ENCODE measurements at places on chromosomes 2 and 18.

DNA sequence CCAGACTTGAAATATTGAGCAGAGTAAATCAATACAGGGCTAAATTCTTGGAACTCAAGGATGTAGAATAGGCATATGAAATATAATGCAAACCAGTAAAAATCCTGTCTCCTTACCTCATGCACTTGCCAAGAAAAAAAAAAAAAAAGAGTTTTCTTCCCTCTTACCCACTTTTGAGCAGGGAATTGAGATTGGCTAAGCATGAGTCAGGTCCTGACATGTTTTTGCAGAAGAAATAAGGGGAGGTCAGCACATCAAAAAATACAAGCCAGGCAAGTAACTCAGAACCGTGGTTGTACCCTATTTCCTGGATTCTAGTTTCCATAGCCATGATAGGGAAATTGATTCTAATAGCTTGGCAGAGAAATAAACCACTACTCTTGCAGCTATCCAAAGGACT is 1526.7 kb downstream of the LRP1B start:
- no peak for DNase-seq

GRCh38 chr2:71361631-71362030 is 30.0 kb downstream of the ZNF638 start:
- no peak for DNase-seq

- no peak for DNase-seq
Observed at GRCh38 chr18:3367491-3368091, 82.4 kb upstream of the TGIF1 start.

GRCh38 chr18:52183107-52183506 is 156.9 kb upstream of the DCC start:
- no peak for DNase-seq

DNA sequence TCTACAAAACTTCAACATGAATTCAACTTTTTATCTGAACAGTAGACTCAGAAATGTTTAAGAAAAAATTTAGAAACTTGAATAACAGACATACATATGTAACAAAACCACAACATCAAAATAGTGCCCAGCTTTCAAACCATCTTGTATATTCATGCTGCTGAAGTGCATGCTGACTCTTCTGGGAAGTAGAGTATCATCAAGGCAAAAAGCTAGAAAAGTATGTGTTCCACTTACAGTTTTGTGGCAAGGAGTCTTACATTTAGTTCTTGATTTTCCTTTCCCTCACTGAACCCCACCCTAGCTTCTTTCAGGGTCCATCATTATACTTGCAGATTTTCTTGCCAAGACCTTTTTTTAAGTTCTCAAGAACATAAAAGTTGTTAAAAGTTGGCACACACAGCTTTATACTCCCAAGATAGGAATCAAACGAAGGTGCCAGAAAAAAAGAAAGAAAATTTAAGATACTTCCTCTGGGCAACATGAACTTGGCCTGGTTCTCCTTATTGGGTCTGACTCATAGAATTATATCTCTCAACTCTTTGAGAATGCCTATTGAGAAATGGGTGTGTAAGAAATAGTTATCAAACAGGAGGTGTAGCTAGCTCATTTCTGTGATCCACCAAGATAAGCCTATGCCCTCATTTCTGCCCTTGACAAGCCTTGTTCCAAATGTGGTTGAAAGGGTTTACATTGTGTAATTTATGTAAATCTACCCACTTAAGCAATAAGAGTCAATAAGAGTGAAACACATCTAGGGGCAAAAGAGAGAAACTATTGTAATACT is 667.6 kb upstream of the ACVR2A start:
- DNase-seq: no peak

- DNase-seq: no peak
Observed at GRCh38 chr18:12102136-12102842, 8.6 kb downstream of the ANKRD62 start.

GRCh38 chr18:66958309-66958708 is 354.4 kb upstream of the CDH19 start:
- DNase-seq: no peak

DNA sequence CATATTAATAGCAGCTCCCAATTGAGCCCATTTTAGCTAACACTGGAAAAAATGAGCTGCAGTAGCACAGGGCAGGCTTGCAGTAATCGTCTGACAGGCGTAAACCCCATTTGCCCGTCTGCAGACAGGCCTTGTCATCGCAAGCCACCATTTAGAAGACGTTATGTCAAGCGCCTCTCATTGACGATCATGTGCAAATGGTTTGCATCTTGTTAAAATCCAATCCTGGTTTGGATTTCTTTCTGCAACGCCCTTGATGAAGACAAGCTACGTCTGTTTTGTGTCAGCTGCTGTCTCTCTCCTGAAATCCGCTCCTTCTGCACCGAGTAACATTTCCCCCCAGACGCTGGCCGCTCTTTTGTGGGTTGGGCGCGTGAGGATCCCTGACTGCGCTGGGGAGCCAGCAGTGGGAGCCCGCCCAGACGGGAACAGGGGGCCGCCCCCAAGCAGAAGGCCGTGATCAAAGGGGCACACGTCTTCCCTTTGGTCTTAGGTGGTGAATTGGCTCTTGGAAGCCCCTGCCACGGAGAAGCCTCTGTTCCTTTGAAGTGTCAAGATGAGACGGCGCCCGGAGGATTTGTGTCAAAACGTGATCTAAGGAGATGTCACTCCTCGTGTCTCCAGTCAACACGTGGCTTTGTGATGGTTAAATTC is 84.2 kb upstream of the GPC1 start:
- no peak for DNase-seq

- DNase-seq: no peak
Observed at GRCh38 chr18:6729247-6730091, at the start of gene ARHGAP28. Gene ARHGAP28, plus strand, starts transcription at chr18:6729716. Its CDS starts 106 bp downstream, at chr18:6729822.

DNA sequence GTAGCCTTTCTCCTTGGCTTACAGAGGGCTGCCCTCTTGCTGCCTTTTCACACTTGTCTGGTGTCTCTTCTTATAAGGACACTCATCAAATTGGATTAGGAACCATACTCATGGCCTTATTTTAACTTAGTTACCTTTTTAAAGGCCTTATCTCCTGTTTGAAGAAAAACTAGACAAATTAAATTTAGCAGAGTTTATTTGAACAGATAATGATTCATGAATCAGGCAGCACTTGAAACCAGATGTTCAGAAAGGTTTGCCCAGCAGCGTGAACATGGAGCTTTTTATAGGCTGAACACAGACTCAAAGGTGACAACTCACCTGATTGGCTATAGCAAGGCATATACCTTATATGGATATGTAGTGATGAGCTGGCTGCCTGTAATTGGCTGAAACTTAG is 238.0 kb downstream of the GULP1 start:
- no peak for DNase-seq

GRCh38 chr2:37343537-37344434 is 644 bp upstream of the QPCT start:
- no peak for DNase-seq

DNA sequence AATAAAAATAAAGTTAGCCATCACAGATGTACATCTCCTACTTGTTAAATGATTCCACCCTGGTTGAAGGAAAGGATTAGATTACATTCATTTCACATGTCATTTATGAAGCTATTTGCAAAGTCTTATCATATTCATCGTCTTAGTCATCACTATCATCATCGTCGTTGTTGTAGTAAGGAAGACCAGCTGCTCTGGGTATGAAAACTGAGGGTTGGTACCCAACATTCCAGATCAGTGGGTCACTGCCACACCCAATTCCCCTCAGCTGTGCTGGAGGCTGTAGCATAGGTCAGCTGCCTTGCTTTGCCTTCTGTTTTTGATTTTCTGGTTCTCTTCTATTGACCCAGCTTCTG is 20.9 kb upstream of the CCBE1 start:
- DNase-seq: no peak

- DNase-seq: no peak
Observed at GRCh38 chr2:212136216-212136795, 402.3 kb downstream of the ERBB4 start.

DNA sequence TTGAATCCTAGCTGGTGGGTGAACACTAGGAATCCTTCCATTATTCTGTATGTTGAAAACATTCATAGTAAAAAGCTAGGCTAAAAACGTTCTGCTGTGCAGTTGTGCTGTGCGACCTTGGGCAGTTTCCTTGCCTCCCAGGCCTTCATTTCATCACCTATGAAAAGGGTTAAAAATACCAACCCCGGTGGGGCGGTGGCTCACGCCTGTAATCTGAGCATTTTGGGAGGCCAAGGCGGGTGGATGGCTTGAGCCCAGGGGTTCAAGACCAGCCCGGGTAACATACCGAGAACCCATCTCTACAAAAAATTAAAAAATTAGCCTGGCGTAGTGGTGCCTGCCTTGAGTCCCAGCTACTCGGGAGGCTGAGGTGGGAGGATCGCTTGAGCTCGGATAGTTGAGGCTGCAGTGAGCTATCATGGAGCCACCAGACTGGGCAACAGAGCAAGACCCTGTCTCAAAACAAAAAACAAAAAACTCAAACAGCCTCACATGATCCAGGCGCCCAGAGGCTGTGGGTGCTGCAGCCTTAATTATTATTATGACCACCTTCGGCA is 2.9 kb upstream of the RRM2 start:
- no peak for DNase-seq

DNA sequence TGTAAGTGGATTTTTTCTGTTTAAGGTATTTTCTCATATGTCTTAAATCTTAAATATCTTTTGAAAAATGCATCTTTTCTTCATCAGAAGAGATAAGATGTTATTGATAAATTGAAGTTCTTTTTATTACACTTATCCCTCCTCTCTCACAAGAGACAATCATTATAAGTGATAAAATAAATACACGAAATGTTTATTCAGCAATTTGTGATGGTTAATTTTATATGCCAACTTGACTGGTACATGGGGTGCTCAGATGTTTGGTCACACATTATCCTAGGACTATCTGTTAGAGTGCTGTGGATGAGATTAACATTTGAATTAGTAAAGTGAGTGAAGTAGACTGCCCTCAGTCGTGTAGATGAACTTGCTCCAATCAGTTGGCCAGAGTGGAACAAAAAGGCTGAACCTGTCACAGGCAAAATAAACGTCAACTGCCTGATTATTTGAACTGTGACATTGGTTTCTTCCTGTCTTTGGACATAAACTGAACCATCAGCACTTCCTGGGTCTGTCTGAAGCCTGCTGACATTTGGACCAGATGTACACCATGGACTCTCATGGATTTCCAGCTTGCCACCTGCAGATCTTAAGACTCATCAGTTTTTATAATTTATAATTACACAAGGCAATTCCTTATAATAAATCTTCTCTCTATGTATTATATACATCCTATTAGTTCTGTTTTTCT is 1126.7 kb downstream of the LRP1B start:
- no peak for DNase-seq

DNA sequence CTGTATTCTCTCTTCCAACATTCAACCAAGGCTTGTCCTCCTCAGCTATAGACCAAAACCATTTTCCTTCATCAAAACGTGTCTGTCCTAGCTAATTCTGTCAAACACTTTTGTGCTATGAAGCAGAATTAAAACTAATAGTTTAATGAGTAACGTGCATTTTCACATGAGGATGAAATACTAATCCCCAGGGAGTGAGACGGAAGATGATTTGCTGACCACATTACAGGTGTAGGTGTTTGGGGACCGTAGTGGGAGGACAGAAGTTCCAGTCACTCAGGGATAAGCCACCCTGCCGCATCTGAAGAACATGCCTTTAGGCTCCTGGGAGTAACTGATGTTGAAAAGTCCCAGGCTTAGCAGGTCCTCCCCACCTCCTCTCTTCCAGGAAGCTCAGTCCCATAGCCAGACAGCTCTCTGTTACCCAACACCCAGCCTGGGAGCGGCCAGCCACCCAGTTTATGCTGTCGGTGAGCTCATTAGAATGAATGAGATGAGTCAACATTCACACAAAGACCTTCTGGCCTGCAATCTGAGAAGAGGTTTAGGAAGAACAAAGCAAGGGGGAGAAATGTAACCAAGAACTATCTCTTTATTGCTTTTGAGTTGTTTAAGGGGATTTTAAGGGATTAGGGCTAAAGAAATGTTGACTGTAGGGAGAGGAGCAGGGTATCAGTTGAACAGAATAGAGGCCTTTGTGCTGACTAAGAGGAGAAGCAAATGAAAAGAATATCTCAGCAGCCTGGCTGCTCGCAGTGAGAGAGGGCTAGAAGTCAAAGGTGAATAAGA is 122.5 kb downstream of the FOXI3 start:
- DNase-seq: no peak

DNA sequence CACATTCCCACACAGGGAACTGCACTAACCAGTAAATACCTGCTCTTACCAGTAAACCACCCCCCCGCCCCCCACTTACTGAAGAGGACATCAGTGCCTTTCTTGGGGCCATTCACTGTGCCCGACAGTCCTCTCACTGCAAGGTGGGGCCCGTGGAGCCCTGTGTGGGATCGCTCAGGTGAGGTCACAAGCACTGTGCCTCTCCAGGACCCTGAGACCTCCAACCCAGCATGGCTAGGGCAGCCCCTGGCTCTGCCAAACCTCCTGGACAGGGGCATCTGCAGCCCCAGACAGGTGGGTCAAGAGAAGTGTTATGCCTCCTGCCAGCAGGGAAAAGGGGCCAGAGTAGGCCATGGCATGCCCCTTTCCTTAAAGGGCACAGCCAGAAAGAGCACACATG is 6.7 kb upstream of the NEURL3 start:
- DNase-seq: no peak

DNA sequence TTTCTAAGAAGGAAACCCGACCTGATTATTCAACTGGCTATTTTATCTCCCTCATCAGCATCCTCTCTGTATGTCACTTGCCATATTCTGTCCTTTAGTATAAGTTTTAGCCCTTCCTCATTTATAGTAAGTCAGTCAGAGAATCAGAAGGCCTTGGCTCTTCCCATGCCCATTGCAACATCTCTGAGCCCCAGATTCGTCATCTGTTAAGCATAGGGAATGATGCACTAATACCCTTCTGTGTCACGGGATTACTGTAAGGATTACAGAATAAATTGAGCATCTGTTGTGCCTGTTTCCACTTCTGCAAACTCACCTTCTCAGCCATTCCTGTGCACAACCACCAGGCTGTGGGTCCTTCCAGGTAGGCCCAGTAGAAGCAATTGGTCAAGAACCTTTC is 258.1 kb upstream of the RAB12 start:
- DNase-seq: no peak

GRCh38 chr2:44433895-44434294 is 72.1 kb downstream of the CAMKMT start:
- DNase-seq: no peak

DNA sequence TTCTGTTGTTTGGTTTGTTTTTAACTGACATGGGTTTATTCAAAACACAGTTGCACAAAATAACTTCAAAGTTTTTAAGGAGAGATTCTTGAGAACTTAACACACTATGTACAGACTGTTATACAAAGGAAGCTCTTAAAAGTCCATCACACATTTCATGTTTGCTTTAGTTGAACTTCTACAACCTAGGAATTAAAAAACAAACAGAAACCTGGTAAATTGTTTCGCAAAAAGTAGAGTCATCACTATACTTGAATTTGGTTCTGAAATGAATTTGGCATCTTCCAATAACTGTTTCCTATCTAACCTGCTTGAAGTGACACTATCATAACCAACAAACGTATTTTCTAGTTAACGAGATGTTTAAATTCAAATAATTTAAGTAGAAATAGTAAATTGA is 21.8 kb downstream of the TRIP12 start:
- no peak for DNase-seq

DNA sequence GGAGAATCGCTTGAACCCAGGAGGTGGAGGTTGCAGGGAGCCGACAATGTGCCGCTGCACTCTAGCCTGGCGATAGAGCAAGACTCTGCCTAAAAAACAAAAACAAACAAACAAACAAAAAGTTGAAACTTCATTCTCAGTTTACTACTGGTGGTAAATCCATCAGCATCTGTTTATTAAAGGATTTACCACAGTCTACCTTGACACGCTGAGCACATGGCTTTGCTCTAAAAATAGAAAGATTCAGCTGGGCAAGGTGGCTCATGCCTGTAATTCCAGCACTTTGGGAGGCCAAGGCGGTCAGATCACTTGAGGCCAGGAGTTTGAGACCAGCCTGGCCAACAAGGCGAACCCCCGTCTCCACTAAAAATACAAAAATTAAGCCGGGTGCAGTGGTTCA is 201.3 kb downstream of the TGIF1 start:
- DNase-seq: no peak
